ENCODE measurements at places on chromosomes 2 and 18.

GRCh38 chr2:9263428-9263827 lies 56.8 kb downstream of the ASAP2 start:
- no peak for DNase-seq

GRCh38 chr2:126846241-126846640 lies 52.4 kb upstream of the TEX51 start:
- no peak for DNase-seq

DNA sequence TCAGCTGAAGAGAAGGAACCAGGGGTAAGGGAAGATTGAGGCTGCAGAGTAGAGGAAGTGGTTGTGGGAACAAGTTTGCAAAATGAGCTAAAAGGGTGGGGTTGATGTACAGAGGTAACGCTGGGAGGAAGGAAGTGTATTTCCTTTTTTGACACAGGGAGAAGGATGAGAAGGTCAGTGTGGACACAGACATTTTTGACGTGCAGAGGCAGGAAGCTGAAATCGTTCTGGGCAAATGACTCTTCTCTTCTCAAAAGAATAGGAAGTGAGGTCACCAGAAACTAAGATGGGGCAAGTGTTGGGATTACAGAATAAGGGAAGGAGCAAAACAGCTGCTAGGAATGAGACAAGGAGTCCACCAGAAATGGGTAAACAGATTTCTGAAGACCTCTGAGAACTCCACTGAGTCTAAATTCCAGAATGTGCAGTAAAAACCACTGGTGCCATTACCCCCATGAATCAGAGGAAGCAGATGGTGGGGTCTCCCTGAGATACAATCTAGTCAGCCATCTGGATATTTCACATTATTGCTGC lies 20.0 kb upstream of the RNF149 start:
- peak; percentile 80 for DNase-seq

- no peak for DNase-seq
Measured at GRCh38 chr2:69495008-69495407, 57.8 kb upstream of the NFU1 start.

DNA sequence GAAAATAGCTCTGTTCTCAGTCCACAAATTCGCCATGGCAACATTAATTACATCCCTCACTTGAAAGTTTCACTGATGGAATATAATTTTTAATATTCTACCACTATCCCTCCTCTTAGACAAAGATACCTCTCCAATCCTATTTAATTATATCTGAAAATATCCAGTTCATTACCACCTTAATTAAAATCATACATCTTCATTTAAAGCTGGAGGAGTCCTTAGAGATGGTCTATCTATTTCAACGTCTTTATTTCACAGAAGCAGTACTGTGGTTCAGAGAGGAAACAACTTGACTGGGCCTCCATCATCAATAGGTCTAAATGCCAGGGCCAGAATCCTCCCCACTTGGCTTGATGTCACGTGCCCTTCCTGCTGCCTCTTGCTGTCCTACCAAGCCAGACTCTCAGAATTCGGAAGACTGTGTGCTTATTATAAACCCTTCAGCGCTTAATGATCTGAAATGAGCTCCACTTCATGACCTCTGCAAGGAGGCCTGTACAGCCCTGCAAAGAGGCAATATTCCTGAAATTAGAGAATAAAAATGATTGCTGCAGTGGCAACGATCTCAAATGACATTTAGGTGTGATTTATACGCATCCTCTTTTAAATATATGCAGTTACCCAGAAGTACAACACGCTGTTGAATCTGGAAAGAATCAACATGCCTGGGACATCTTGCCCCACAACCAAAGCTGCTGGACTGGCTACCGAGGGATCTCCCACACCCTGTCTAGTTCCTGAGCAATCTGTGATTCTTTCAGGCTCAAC lies 146.3 kb downstream of the TMEM163 start:
- DNase-seq: no peak

GRCh38 chr18:13253786-13254688 lies 35.5 kb downstream of the LDLRAD4 start:
- DNase-seq: no peak

DNA sequence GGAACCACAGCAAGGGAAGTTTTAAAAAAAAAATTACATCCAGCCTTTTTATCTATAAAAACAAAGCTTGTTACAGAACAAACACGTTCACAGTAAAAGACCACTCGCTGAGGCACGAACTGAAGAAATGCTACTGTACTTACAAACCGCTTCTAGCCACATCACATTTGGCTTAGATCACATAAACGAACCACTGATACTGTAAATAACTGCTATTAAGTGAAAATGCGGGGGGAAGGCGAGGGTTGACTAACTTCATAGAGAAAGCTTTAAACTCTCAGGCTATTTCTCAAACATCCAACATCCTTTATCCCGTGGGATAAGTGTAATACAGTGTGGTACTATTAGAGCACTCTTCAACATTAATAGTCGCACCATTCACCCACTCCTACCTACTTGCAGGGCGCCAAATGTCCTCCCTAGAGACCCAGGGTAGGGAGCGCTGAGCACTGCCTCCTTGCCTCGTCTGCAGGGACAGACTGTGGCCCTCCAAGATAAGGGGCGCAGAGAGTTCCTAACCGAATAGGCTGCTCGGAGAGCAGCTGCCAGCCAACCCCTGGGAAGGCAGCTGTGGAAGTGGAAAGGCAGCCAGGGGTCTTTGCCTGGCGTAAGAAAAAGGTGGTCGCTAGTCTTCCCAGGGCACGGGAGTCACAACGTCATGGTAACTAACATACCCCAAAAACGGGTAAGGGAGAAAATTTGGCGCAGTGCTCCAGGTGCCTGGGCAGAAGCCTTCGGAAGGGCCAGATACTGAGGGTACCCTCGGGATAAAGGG lies 854 bp downstream of the GPR155 start:
- DNase-seq: peak; percentile 14

DNA sequence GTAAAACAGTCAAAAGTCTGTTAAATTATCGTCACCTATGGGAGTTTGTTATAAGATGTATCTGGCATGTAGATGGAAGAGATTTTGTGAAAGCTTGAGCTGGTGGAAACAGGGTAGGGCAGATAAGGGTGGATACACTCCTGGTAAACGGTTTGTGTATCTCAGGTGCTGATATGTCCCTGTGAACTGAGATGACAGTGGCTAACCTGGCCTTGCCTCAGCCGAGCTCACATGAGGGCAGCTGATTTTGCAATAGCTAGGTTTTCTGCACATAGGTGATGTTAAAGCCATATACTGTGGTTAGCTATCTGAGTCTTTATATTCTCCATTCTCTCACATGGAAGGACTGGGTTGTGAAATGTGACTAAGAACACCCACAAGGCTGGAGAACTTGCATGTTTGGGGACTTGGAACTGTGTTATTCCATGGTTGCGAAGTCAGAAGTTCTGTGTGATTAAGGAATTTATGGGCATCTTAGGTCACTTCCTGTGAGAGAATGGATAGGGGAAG lies 205.1 kb downstream of the TPGS2 start:
- no peak for DNase-seq

DNA sequence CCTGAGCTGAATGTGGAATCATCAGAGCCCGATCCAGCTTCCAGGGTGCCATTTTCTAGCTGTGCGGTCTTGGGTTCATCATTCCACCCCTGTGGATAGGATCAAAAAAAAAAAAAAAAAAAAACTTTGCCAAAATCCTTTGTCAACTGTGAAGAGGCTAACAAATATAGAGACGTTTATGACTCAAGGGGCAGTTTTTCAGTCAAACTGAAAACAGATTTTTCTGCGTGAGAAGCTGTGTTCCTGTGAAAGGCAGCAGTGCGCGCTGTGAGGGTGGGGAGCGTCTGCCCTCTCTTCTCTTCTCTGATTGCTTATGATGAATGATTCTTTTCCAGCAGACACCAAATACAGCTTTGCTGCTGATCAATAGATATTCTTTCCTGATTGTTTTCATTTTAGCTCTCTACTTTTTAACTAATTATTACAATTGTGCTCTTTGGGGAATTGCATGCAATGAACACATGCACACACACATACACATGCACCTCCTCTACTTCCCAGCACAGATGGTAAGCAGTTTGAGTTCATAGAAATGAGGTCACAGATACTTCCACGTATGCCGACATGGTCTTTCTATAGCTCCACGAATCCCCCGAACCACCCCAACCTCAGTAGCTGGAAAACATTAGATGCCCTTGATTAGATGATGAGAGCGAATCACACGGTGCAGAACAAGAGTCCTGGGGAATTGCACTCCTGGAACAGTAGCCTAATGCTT lies 175.4 kb downstream of the NRP2 start:
- no peak for DNase-seq

DNA sequence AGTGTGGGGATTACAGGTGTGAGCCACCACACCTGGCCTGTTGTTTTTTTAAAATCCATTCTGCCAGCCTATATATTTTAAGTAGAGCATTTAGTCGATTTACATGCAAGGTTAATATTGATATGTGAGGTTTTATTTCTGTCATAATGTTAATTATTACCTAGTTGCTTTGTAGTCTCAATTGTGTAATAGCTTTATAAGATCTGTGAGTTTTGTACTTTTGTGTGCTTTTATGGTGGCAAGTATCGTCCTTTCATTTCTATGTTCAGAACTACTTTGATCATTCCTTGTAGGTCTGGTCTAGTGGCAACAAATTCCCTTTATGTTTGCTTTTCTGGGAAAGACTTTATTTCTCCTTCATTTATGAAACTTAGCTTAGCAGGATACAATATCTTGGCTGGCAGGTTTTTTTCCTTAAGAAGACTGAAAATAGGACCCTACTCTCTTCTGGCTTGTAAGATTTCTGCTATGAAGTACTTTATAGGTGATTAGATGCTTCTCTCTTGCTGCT lies 51.0 kb upstream of the FAM117B start:
- no peak for DNase-seq

DNA sequence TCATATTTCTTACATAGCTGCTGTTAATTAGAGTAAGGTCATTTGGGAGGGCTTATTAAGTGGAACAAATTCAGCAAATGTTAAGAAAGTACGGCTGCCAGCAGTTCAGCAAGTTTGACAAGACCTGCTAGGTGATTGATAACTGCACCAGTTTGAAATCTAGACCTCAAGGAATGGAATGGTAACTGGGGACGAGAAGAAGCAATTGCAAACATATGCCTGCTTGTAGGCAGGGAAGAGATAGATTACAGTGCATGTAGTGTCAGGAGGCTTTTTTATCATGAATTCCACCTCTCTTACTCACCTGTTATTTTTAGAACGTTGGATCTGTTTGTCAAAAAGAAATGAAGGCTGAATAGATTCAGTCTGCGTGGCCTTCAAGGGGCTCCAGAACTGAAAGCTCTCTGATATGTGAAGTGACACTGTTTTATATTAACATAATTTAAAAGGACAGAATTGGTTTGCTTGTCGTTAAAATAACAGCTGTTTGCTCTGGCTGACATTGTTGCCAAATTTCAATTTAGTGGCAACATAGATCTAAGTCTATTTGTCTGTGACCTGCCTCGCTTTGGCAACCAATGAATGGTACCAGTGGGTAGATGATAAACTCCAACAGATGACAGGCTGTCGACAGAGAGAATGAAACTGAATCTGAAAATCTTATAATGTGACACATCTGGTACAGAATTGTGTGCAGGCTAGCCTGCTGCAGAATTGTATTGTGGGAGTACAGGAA lies 199.3 kb downstream of the ZNF407 start:
- no peak for DNase-seq

DNA sequence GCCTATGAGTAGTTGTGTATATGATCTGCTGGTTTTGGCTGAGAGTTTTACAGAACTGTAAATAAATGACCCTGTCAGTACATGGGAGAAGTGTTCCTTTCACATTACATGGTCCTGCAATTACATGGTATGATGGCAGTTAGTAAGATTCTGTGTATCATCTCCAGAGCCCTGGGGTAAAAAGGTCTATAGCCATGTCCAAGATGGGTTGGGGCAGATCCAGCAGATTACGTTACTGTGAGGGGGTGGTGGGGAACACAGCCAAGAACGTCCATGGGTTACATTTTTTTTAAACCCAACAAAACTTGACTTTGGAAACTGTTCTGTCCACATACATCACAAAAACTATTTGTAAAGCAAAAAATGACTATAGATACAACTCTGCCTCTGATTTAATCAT lies 64.2 kb upstream of the LMAN1 start:
- DNase-seq: no peak

DNA sequence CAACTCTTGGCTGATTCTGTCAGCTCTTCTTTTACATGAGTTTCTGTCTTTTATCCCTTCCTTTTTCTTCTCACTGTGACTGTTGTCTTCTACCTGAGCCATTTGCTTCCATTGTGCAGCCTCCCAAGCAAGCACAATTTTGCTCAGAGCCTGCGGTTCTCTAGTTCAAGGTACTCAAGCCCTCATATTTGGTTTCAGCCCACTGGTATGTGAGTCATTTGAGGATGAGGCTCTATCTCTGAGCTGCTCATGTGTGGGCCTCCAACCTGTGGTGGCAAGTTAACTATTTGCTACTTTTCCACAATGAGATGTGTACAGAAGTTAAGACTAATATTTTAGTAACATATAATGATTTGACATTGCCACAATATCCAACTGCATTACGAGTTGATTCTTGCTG lies 183.0 kb downstream of the PHLPP1 start:
- no peak for DNase-seq

- DNase-seq: no peak
Measured at GRCh38 chr18:56748698-56749268, 97.6 kb downstream of the WDR7 start.

- DNase-seq: no peak
Measured at GRCh38 chr2:217843324-217843723, 159.5 kb downstream of the TNS1 start.

DNA sequence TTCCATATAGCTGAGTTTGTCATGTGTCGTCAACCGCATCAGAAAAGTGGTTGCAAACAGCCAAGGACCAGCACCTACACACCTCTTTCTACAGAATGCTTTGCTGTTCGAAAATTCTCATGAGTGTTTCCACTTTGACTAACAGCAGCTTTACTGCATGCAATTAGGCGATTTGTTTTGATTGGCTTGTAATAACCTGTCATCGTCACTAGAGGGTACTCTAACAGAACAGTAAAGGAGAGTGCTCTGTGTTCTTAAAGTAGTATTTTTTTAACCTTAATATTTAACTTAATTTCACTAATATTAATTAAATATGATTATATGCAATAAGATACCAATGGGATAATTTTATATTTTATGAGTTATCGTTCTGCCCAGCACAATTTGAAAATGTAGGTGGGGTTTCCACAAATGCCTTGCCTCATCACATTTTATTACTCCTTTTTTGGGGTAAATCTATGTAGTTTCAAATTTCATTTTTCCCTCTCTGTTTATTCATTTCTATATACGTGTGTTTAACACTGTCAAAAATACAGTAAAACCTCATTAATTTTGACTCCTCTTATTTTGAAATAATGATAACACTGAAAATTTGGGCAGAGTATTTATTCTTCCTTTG lies 502.2 kb downstream of the NRXN1 start:
- peak; percentile 1 for DNase-seq

- DNase-seq: no peak
Measured at GRCh38 chr2:98419977-98420725, 24.5 kb upstream of the INPP4A start.

DNA sequence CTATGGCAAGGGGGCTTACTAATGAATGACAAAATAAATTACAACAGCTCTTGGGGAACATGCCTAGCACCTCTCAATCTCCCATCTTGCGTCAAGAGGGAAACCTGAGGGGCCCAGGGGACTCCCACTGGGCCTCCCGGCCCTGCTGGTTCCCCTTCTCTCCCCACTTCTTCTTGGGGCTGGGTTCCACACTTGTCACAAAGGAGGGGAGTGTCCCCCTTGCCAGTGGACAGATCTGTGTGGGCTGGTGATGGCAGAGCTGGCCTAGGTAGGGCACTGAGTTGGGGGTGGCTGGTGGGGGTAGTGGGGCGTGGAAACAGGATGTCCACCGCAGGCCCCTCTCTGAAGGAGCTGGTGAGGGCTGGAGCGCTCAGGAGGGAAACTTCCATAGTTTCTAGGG lies 184.0 kb upstream of the HAAO start:
- DNase-seq: no peak

All from naive thymus-derived CD8-positive, alpha-beta T cell (primary cell).